ENCODE measurements at places on chromosomes 3 and 15. TPM values are rescaled to one million over a fixed set of nuclear protein-coding genes. Genes with fewer than 3 reads are reported as not detected.

Gene PPP1R14D
- total RNA-seq, result not detected

Gene MME
- 9.4 TPM for total RNA-seq

Gene CYP1A1
- total RNA-seq, result 3.5 TPM

Gene ATP13A4
- not detected for total RNA-seq

Gene RARB
- total RNA-seq, result 0.94 TPM

Gene IQCH
- total RNA-seq, result 4.8 TPM

Gene CAMK2N2
- total RNA-seq, result 0.23 TPM

Gene XYLB
- total RNA-seq, result 14.2 TPM

Gene P2RY14
- total RNA-seq, result not detected

Gene IMPG2
- 0.05 TPM for total RNA-seq

Gene CLDN1
- 2.2 TPM for total RNA-seq

Gene GPR171
- total RNA-seq, result not detected

Gene KCNAB1
- total RNA-seq, result 0.41 TPM

Gene CNTN4
- total RNA-seq, result 5.8 TPM

Gene FOXL2
- total RNA-seq, result not detected

Gene TMA7
- total RNA-seq, result 631 TPM

Gene DGKG
- 5.4 TPM for total RNA-seq

Gene DAPK2
- 3.3 TPM for total RNA-seq

Gene PLCL2
- 2.9 TPM for total RNA-seq

Gene PLSCR4
- total RNA-seq, result 0.75 TPM

Gene RARRES1
- total RNA-seq, result not detected

Gene PLA1A
- total RNA-seq, result not detected

Gene ZNF620
- total RNA-seq, result 1.8 TPM

Gene CCR9
- total RNA-seq, result not detected

Gene LRRC31
- not detected for total RNA-seq

Gene SLC12A1
- total RNA-seq, result not detected

Gene IGSF11
- 0.11 TPM for total RNA-seq

Gene GOLGA8T
- total RNA-seq, result not detected

Gene LRRC3B
- not detected for total RNA-seq

Gene SERINC4
- 0.08 TPM for total RNA-seq

Gene BCHE
- total RNA-seq, result 2.9 TPM

Gene TMEM87A
- 43.4 TPM for total RNA-seq

Gene ITPKA
- total RNA-seq, result 1.9 TPM

Gene SLC35G2
- total RNA-seq, result 21.1 TPM

Gene DTWD1
- total RNA-seq, result 27.3 TPM

Gene GADL1
- not detected for total RNA-seq

Gene NR1I2
- total RNA-seq, result not detected

Gene MANF
- 155 TPM for total RNA-seq
